Stimulated activated CD4-positive, alpha-beta T cell treated with anti-CD3 and anti-CD28 coated beads, Interleukin-4, amount 100 ng/mL, for 24 hours (primary cell): ENCODE measurements at places on chromosomes 12 and 14.
A peak's percentile ranks its signal among the peaks of the same experiment; 100 is the strongest.

GRCh38 chr14:99378782-99379214, 101.9 kb downstream of the SETD3 start:
- no peak for DNase-seq

DNA sequence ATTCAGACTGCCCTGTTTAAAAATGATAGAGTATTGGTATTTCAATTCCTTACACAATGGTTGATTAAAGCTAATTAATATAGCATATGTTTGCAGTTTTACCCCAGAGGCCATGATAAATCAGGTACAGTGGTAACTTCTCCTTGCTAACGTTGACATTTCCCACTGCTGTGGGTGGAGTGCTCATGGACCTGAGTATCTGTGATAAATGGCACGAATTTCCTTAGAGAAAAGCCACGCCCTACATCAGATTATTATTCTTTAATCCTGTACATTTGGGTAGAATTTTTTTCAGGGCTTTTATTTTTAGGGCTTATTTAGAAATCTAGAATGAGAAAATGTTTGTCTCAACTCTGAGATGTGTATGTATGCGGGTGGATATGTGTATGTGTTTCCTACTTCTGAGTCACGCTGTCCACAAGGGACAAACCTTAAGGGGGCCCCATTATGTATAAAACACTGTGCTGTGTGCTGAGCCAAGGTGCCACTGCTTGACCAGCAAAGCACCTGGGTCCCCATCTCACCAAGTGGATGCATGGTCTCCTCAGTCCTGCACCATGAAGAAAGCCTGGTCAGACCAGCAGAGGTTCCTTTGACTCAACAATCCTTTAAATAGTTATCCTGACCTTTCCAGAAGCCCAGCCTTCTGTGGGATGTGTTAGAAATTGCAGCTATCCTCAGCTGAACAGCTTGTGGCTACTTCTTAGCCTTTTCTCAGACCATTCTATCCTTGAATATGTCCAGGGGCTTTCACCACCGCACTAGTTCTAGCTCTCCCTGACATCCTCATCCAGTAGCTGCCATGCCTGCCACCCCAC, 57.9 kb upstream of the STK38L start:
- DNase-seq: no peak

DNA sequence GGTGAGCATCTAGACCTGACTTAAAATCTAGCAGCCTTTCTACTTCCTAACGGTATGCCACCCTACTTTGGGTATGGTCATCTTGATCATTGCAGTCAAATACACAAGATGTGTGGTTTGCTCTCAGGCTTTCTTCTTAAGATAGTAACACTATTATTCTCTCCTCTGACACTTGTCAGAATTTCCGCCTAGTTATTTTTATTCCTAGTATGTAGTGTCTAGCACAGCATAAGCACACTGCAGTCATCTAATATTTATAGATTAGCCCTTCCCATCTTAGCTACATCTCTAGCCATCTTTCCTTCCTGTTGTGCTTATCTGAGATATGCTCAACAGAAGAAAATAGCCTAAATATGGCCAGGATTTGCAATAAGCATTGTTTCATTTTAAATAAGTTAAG, 180.1 kb downstream of the C12orf50 start:
- DNase-seq: no peak

- DNase-seq: no peak
These were observed 25.9 kb downstream of the PPP4R3A start for GRCh38 chr14:91484186-91484585.

- DNase-seq: no peak
These were observed 19.8 kb downstream of the SNX6 start for GRCh38 chr14:34610101-34610500.

DNA sequence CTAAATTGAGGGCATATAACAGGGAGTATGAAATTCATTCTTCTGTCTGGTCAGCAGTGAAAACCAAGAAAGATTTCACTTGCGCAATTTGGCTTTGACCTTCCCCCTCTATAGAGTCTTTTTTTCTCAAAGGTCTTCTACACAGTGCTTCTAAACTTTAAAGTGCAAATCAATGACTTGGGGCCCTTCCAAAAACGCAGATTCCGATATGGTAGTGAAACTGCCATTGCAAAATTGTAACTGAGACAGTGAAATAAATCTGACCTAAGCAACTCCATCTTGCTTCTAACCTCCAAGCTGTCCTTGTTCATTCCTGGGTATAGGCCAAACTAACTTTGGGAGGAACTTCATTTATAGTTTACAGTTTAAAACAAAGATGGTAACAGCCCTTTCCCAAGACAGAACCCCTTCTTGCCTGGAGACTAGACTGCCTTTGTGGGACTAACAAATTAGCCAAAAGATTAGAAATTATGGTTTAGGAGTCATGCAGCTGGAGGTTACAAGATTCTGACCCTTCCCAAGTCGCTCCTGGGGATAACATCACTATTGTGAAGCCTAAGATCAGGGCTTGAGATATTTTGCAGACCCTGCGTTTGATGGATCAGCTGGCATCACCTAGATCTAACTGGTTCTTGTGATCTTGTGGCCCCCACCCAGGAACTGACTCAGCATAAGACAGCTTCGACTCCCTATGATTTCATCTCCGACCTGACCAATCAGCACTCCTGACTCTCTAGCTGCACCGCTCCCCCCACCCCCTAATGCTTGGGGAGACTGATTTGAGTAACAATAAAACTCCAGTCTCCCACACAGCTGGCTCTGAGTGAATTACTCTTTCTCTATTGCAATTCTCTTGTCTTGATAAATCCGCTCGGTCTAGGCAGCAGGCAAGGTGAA, 5.0 kb downstream of the SLC25A21 start:
- no peak for DNase-seq

DNA sequence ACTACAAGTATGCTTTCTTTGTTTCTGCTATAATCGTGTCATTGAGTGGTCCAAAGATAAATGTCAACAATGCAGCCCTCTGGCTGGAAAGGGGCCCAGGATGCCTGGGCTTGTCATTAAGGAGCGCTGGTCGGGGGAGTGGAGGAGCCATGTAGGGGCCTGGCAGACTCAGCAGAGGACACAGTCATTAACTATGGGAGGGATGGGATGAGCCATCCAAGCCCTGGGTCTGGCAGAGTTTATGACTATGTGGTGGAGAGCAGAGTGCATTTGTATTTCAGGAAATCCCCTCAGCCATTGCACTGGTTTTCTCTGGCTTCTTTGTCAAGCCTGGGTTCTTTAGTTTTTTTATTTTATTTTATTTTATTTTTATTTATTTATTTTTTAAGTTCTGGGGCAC, 243.1 kb downstream of the C12orf75 start:
- DNase-seq: no peak

DNA sequence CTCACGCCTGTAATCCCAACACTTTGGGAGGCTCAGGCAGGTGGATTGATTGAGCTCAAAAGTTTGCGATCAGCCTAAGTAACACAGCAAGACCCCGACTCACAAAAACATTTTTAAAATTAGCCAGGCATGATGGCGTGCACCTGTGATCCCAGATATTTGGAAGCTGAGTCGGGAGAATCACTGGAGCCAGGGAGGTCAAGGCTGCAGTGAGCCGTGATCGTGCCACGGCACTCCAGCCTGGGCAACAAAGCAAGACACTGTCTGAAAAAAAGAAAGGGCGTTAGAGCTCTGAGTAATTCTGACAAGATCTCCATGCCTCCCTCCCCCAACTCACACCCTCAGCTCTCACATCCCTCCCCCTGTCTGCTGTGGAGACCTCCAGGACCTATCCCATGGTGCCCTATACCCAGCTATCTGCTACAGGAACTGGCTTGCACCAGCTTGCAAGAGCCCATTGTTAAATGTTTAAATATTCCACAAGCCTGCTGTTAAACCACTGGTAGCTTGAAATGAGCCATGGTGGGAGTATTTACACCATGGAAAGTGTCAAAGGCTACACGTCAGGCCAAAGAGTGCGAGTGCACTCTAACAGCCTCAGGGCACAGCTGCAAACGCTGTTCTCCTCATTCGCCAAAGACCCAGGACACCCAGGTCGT, 35.1 kb upstream of the PPP2R5C start:
- no peak for DNase-seq

DNA sequence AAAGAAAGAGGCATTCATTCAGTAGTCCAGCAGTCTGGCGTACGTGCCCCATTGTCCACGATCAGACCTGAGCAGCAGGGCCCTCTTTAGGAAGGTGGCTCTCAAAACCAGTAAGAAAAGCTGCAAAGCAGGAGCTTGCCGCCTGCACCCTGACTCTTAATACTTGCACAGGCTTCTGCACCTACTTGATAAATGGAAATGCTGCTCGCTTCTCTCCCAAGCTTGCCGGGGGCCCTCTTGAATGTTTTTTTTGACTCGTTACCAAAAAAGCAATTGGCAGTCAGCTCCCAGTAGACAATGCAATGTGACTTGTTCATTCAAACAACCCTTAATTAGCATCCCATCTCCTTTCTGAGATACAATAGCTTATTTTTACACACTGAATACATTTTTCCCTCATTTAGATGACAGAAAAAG, 27.2 kb upstream of the PTPRB start:
- no peak for DNase-seq

GRCh38 chr14:52748647-52749292, 18.8 kb downstream of the STYX start:
- DNase-seq: no peak

DNA sequence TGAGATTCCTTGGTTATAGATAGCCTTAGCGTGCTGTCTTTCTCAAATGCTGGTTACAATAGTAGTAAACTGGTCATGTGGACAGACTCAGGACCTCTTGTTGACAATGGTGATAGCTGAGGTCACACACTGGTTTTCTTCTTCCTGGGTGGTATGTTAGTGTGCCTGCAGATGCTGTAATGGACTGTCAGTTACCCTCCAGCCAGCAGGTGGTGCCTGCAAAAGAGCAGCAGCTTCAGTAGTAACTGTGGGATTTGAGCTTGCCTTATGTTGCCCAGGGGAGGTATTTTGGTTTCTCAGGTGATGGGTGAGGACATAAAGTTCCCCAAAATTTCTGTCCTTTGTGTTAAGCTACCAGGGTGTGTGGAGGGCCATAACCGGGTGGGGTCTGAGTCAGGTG, 33.7 kb upstream of the SCAF11 start:
- DNase-seq: no peak

DNA sequence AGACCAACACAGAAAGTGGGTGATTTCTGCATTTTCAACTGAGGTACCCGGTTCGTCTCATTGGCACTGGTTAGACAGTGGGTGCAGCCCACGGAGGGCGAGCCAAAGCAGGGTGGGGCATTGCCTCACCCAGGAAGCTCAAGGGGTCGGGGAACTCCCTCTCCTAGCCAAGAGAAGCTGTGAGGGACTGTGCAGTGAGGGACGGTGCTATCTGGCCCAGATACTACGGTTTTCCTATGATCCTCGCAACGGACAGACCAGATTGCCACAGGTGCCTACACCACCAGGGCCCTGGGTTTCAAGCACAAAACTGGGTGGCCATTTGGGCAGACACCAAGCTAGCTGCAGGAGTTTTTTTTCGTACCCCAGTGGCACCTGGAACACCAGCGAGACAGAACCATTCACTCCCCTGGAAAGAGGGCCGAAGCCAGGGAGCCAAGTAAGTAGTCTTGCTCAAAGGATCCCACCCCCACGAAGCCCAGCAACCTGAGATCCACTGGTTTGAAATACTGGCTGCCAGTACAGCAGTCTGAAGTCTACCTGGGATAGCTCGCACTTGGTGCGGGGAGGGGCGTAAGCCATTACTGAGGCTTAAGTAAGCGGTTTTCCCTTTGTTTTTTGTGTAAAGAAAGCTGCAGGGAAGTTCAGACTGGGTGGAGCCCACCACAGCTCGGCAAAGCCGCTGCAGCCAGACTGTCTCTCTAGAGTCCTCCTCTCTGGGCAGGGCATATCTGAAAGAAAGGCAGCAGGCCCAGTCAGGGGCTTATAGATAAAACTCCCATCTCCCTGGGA, 25.5 kb upstream of the NAA30 start:
- DNase-seq: no peak

GRCh38 chr14:91229743-91230200, 14.7 kb downstream of the GPR68 start:
- peak; percentile 71 for DNase-seq
